ENCODE measurements at places on chromosomes 4 and X. TPM values are rescaled to one million over a fixed set of nuclear protein-coding genes. Genes with fewer than 3 reads are reported as not detected.

ARSD gene
- 2.5 TPM for total RNA-seq

IBSP gene
- not detected for total RNA-seq

KLHL4 gene
- total RNA-seq = not detected

MAGEA4 gene
- total RNA-seq = not detected

LETM1 gene
- 58.9 TPM for total RNA-seq

FABP2 gene
- not detected for total RNA-seq

ARHGEF6 gene
- total RNA-seq = 99.0 TPM

FOXO4 gene
- total RNA-seq = 14.2 TPM

SAT1 gene
- total RNA-seq = 83.4 TPM

BEX1 gene
- total RNA-seq = not detected

PPM1K gene
- total RNA-seq = 59.3 TPM

GPRASP3 gene
- 2.2 TPM for total RNA-seq

DSPP gene
- total RNA-seq = not detected

DNA sequence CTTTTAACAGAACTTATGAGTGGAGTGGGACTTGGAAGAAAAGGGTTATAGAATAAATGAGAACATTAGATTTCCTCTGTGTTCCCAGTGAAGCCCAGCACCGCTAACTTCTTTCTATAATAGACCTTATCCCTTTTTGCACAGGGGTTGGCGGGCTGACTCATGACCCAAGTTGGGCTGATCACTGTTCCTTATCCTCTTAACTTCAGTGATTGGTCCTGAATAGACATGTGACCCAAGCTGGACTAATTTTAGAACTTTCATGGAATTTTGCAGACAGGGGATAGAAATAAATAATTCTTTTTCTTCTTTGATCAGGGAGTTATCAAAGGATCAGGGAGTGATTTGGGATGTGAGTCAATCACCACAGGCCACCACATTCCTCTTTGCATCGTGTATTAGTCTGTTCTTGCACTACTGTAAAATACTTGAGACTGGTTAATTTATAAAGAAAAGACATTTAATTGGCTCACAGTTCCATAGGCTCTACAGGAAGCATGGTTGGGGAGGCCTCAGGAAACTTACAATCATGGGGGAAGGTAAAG, 75.9 kb downstream of the UCHL1 start:
- H3K27ac ChIP-seq = no peak overlapping the region
- no peak for DNase-seq
- H3K4me1 ChIP-seq = no peaks in the 10 kb centered on the region
- H3K4me3 ChIP-seq = no peak overlapping the region
- H3K27me3 ChIP-seq = no peaks in the 10 kb centered on the region
- H3K36me3 ChIP-seq = no peaks in the 10 kb centered on the region

DNA sequence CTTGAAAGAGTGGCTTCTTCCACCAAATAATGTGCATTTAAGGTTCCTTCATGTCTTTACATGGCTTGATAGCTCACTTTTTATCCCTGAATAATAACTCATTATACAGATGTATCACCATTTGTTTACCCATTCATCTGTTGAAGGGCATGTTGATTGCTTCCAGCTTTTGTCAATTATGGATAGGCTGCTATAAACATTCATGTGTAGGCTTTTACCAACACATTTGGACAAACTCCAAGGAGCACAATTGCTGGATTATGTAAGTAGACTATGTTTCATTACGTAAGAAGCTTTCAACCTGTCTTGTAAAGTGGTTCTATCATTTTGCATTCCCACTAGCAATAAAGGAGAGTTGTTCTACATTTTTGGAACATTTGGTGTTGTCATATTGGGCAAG, 2637.0 kb downstream of the PCDH7 start:
- no peaks in the 10 kb centered on the region for H3K4me1 ChIP-seq
- no peak overlapping the region for H3K27ac ChIP-seq
- H3K27me3 ChIP-seq = no peaks in the 10 kb centered on the region
- H3K4me3 ChIP-seq = no peak overlapping the region

GRCh38 chrX:69258893-69259292, 93.6 kb upstream of the PJA1 start:
- H3K27me3 ChIP-seq = peaks cover 12% of the 10 kb centered on the region
- H3K27ac ChIP-seq = no peak overlapping the region
- DNase-seq = no peak
- H3K4me1 ChIP-seq = no peaks in the 10 kb centered on the region

DNA sequence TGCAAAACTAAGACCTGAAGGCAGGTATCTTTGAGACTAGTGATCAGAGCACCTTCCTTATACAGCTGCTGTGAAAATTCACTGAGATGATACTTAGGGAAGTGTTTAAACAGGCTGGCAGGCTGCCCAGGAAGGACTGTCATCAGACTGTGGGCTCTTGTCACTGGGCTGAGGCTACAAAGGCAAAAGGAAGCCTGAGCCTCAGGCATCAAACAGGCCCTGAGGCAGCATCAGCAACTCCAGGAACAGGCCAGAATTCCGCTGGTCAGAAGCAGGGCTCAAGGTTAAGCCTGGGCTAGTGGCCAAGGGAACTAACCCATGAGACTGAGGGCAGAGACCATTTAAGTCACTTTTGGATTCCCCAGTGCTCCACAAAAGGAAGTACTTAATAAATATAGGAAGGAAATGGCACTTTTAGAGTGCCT, 12.8 kb downstream of the PJA1 start:
- H3K36me3 ChIP-seq = no peaks in the 10 kb centered on the region
- H3K27me3 ChIP-seq = no peaks in the 10 kb centered on the region
- no peak overlapping the region for H3K4me3 ChIP-seq
- no peaks in the 10 kb centered on the region for H3K4me1 ChIP-seq
- DNase-seq = no peak

- H3K4me3 ChIP-seq = no peak overlapping the region
- H3K36me3 ChIP-seq = peaks cover 14% of the 10 kb centered on the region
- no peaks in the 10 kb centered on the region for H3K27me3 ChIP-seq
- DNase-seq = no peak
Observed at GRCh38 chr4:122997463-122998101, 75.2 kb upstream of the NUDT6 start.

DNA sequence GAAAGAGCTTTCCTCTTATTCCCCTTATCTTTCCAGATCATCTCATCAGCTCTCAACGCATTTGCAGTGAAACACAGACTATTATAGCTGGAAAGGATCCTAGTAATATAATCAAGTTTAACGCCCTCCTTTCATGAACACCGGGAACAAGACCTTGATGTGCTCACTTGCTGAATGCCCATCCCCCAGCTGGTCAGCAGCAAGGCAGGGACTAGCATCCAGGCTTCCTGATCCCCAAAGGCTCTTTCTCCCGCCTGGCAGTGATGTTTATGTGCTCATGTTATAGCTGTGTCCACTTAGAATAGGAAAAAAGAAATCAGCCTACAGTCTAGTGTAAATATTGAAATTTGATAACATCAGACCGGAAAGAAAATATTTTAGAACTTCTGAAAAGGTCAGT, 24.6 kb downstream of the GPC4 start:
- no peaks in the 10 kb centered on the region for H3K4me1 ChIP-seq
- no peak overlapping the region for H3K4me3 ChIP-seq
- no peak for DNase-seq
- no peak overlapping the region for H3K27ac ChIP-seq
- H3K36me3 ChIP-seq = no peaks in the 10 kb centered on the region

- H3K27me3 ChIP-seq = no peaks in the 10 kb centered on the region
- H3K4me1 ChIP-seq = no peaks in the 10 kb centered on the region
- H3K4me3 ChIP-seq = no peak overlapping the region
- no peak overlapping the region for H3K27ac ChIP-seq
Observed at GRCh38 chrX:36856849-36857248, 151.3 kb upstream of the FAM47C start.

GRCh38 chrX:148281920-148282319, 218.5 kb upstream of the AFF2 start:
- DNase-seq = no peak
- H3K4me1 ChIP-seq = peaks cover 32% of the 10 kb centered on the region
- no peaks in the 10 kb centered on the region for H3K27me3 ChIP-seq
- peak overlapping the region; percentile 17 for H3K27ac ChIP-seq
- H3K36me3 ChIP-seq = peaks cover 2% of the 10 kb centered on the region

GRCh38 chr4:119014658-119015057, 121.0 kb upstream of the MYOZ2 start:
- H3K27ac ChIP-seq = no peak overlapping the region
- H3K4me1 ChIP-seq = no peaks in the 10 kb centered on the region

- DNase-seq = no peak
- H3K4me3 ChIP-seq = no peak overlapping the region
- no peak overlapping the region for H3K27ac ChIP-seq
- peaks cover 4% of the 10 kb centered on the region for H3K36me3 ChIP-seq
- peaks cover 5% of the 10 kb centered on the region for H3K4me1 ChIP-seq
Observed at GRCh38 chr4:6052679-6053078, 34.4 kb upstream of the C4orf50 start.

- DNase-seq = peak; percentile 38
- H3K27ac ChIP-seq = no peak overlapping the region
- peak overlapping the region; percentile 46 for H3K4me3 ChIP-seq
- no peaks in the 10 kb centered on the region for H3K36me3 ChIP-seq
Observed at GRCh38 chrX:129678614-129679195, 23.9 kb upstream of the APLN start.

- peak; percentile 39 for DNase-seq
- H3K27ac ChIP-seq = no peak overlapping the region
- no peak overlapping the region for H3K4me3 ChIP-seq
- peaks cover 28% of the 10 kb centered on the region for H3K27me3 ChIP-seq
- H3K36me3 ChIP-seq = no peaks in the 10 kb centered on the region
Observed at GRCh38 chr4:143616771-143617170, 83.7 kb downstream of the FREM3 start.

DNA sequence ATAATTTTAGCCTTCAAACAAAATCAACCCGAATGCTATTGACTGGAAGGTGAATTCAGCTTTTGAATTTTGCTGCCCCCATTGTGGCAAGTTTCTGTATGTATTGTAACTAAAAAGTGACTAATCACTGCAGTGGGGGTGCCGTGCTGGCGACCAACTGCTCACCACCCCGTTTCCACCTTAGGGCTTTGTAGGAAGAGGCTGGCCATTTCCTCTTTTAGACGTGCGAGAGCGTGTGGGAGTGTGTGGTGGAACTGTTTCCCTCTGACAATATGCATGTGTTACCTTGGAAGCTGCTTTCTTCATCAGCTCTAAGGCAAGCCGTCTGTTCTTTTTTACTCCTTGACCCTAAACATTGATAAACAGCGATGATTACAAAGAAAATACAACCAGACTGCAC, 78.8 kb downstream of the SEL1L3 start:
- peak overlapping the region; percentile 74 for H3K27ac ChIP-seq
- no peak overlapping the region for H3K4me3 ChIP-seq
- H3K36me3 ChIP-seq = peaks cover 77% of the 10 kb centered on the region
- peak; percentile 33 for DNase-seq

DNA sequence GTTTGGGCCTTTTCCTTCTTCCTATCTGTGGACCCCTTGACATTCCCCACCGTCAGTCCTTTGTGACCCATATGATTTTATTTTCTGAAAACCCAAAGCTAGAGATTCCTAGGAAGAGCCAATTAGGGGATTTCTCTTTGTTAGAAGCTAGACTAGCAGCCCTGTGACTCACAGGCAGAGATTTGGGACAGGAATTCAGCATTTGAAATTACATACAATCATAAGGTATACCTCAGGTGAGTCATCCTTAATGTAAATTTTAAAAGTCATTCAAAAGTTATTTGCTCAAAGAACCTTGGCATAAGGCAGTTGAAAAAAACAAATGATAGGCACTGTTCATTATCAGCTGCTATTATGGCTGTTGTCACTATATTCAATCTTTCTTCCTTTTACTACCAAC, 40.6 kb downstream of the USP26 start:
- DNase-seq = no peak
- H3K27ac ChIP-seq = no peak overlapping the region
- no peaks in the 10 kb centered on the region for H3K4me1 ChIP-seq

GRCh38 chrX:30282527-30282926, 26.7 kb downstream of the NR0B1 start:
- H3K36me3 ChIP-seq = no peaks in the 10 kb centered on the region
- H3K27ac ChIP-seq = no peak overlapping the region
- H3K4me1 ChIP-seq = no peaks in the 10 kb centered on the region
- no peaks in the 10 kb centered on the region for H3K27me3 ChIP-seq
- no peak overlapping the region for H3K4me3 ChIP-seq
- DNase-seq = no peak

- H3K4me1 ChIP-seq = no peaks in the 10 kb centered on the region
- H3K27ac ChIP-seq = no peak overlapping the region
- H3K36me3 ChIP-seq = no peaks in the 10 kb centered on the region
- H3K27me3 ChIP-seq = peaks cover 7% of the 10 kb centered on the region
- DNase-seq = no peak
Observed at GRCh38 chr4:154566639-154567204, 3.9 kb downstream of the FGB start.

DNA sequence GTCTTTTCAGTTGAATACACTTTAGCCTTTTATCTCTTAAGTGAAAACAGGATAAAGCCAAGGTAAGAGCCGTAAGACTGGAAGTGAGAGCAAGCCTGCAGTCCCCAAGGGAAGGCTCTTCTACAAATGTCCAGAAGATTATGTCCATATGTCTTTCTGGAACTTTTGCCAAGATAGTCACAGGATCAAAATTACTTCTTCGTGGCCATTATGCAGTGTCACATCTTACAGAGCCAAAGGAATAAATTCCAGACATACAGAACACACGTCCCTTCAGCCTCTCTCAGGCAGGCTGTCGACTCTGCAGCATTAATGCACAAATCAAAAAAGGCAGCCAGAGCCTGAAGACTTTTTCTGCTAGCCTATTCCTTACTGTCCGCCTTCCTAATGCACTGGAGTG, 10.9 kb upstream of the GATB start:
- no peak overlapping the region for H3K4me3 ChIP-seq
- H3K27me3 ChIP-seq = peaks cover 6% of the 10 kb centered on the region

DNA sequence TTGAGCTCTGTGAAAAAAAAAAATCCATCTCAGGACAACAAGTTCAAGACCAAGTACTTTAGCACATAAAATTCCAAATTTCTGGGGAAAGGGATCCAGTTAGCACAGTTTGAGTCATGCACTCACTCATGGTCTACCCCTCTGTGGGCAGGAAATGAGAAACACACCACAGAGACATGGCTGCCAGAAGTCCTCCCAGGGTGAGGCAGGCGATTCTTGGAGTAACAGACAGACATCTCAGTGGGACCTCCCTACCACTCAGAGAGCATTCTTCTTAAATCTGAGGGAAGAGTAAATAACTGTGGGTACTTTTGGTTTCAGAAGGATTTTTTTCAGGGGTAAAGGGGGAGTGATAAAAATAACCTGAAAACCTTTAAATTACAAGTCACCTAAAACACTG, 14.1 kb downstream of the CXCL1 start:
- no peak overlapping the region for H3K27ac ChIP-seq
- H3K36me3 ChIP-seq = no peaks in the 10 kb centered on the region
- DNase-seq = no peak
- no peaks in the 10 kb centered on the region for H3K4me1 ChIP-seq
- H3K27me3 ChIP-seq = peaks cover 4% of the 10 kb centered on the region

GRCh38 chr4:108049406-108049805, 59.7 kb downstream of the HADH start:
- H3K27ac ChIP-seq = peak overlapping the region; percentile 95
- H3K36me3 ChIP-seq = peaks cover 85% of the 10 kb centered on the region
- H3K27me3 ChIP-seq = no peaks in the 10 kb centered on the region
- H3K4me3 ChIP-seq = peak overlapping the region; percentile 81
- peaks cover 84% of the 10 kb centered on the region for H3K4me1 ChIP-seq

Measured in activated CD8-positive, alpha-beta T cell treated with anti-CD3 and anti-CD28 coated beads, Interleukin-2, amount 10 ng/mL, durations not matched to agents 7 days and 5 days (primary cell).